ENCODE measurements at places on chromosomes 16 and 17. TPM values are rescaled to one million over a fixed set of nuclear protein-coding genes. Genes with fewer than 3 reads are reported as not detected.
A peak's percentile ranks its signal among the peaks of the same experiment; 100 is the strongest.

GRCh38 chr17:51703361-51704341 is 443.3 kb downstream of the UTP18 start:
- DNase-seq, result peak; percentile 76

- no peak for DNase-seq
Observed at GRCh38 chr16:52318302-52319009, 228.5 kb downstream of the TOX3 start.

DNA sequence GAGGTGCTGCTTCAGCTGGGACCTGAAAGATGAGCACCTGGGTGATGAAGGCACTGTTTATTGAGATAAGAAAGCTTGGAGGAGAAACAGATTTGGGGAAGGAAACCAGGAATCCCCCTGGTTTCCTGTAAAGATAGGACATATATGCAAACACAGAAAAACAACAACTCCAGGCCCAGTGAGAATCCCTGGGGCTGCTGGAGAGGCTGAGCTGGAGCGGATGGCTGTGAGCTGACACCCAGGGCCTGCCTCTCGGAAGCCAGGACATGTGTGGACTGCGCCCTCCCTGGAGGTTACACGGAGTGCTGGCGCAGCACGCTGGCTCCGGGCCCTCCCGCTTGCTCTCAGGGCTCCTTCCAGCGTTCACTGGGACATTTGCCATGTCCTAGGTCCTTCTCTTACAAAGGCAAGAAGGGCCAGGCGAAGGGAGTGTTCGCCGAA is 57.5 kb downstream of the CYB5B start:
- DNase-seq, result peak; percentile 88

DNA sequence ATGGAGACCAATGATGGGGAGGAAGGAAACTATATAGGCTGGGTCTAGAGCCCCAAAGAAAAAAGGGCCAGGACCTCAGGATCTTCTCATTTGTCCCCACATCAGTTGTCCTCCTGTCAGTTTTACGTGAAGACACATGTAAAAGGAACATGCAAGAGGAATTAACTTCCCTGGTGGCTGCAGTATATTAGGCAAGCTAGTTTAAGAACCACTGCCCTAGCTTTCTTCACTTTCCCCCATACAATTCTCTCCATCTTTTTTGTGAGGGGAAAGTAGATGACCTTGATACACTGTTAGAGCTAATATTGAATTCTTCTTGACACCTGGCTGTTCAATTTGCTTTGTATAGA is 2.3 kb downstream of the MAP3K3 start:
- DNase-seq, result no peak

DNA sequence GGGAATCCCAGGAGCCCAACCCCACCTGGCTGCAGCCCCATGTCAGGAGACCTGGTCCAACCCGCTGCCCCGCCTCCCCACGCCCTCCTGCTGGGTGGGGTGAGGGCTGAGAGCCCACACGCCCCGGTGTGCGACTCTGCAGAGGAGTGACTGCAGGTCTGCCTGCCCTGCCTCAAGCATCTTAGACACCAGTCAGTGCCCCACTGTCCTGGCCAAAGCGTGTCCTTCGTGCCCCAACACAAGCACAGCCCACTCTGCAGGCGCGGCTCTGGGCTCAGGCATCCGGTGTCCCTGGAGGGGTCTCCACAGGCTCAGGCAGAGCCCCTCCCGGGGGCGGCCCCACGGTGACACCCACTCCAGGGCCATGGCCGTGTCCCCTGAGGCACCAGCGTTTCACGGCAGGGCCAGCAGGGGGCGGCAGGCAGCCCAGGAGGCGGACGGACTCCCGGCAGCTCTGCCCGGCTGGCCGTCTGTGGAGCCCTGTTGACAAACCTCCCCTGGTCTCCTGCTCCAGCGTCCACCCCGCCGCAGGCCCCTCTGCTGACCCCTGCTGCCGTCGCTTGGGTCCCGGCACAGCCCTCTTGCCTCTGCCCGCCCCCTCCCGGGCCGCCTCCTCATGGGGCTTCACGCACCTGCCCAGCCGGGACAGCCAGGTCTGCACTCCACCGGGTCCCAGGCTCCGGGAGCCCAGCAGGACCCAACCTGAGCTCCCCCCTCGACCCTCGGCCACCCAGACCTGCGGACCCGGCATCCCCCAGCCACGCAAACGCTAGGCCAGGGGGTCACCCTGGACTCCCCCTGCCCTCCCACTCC is 8.6 kb upstream of the UBE2I start:
- DNase-seq, result no peak

- no peak for DNase-seq
Observed at GRCh38 chr17:16940116-16940881, 31.6 kb downstream of the TNFRSF13B start.

DNA sequence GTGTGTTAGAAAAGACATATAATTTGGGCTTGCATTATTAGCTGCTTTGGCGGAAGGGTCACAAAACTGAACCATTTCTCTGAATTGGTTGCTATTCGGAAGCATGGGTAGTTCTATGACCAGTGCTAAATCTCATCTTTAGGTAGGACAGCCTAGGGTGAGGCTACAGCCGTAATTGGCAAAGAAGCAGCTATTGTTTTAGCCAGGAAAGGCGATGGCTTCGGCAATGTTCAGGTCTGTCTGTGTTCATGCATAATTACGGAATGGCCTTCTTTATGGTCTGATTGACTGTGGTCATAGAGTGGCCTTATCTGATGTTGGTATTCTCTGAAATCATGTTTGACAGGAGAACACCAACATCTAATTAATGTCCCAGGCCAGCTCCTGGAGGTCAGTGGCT is 368.4 kb upstream of the HSBP1 start:
- DNase-seq, result no peak

DNA sequence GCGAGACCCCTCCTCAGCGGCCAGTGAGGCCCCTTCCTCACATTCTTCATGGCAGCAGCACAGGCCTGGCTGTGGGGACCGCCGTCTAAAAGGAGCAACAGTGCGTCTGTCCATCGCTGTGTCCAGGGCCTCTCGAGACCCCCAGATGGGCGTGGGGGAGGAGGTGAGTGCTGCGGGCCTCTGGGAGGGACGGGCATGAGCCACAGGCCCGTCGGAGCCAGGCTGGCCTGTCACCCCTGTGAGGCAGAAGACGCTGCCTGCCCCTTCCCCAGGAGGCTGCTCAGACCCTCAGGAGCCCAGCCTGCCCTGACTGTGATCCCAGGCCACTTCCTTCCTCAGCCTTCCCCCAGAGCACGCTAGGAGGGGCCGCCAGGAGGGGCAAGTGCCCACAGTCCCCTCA is 2.1 kb upstream of the PYCR1 start:
- DNase-seq, result no peak

- no peak for DNase-seq
Observed at GRCh38 chr17:73508931-73509605, 135.2 kb downstream of the SDK2 start.

DNA sequence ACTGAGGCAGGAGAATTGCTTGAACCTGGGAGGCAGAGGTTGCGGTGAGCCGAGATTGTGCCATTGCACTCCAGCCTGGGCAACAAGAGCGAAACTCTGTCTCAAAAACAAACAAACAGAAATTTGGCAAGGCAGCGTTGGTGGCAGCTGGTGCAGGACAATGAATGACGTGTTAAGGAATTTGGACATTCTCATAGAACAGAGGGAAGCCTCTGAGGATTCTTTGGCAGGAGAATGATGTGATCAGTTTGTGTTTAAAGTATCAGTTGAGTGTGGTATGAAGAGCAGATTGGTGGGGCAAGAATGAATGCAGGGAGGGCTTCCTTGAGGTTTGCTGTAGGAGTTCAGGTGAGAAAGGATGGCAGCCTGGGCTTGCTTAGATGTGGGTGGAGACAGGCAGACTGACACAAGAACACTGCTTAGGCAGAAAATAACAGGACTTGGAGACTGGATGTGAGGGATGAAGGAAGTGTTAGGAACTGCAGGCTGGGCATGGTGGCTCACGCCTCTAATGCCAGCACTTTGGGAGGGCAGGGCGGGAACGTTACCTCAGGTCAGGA is 4.8 kb downstream of the CYB5D2 start:
- DNase-seq, result no peak

DNA sequence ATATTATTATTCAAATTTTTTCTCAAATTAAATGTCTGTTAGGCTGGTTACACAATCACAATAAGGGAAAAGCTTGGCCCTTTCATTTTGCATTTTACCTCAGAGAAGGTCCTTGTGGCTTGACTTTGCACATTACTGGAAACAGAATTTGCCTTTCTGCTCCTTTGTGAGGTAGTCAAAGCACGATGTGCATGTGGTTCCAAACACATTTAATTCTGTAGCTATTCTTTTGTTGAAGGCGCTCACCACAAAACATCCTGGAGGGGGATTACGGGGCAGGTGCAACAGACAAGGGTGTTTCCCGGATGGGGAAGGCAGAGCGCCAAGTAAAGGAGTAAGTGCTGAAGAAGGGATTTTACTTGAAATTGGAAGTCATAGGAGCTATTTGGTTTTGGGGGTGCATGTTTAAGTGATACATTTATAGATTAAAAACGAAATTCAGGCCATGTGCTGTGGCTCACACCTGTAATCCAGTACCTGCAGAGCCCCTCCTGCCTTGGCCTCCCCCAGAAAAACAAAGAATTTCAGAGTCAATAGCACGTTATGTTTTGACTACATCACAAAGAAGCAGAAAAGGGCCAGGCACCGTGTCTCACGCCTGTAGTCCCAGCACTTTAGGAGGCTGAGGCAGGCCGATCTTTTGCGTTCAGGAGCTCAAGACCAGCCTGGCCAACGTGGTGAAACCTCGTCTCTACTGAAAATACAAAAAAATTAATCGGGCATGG is 31.2 kb upstream of the TENT4B start:
- no peak for DNase-seq

DNA sequence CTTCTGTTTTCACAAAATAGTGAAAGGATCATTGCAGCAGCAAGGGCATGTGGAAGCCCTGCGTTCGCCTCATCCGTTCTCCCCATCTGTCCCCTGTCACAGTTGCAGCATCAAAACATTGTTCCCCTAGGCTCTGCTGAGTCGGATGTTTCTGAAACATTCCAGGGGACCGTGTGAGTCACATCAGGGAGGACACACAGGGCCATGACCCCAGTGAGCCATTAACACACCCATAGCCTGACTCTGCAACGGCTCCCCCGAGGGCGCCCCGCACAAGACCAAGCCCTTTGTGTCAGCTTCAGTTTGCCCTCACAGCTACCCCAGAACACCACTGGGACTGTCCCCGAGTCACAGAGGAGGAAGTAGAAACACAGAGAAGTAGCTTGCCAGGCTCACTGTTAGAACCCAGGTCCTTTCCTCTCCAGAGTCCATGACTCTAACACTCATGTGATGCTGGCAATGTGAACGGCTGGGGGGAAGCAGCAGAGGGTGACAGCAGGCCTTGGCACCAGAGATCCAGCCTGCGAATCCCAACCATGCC is 63.3 kb upstream of the HSBP1 start:
- DNase-seq, result no peak

- no peak for DNase-seq
Observed at GRCh38 chr16:67391424-67392300, 1.6 kb downstream of the TPPP3 start.

DNA sequence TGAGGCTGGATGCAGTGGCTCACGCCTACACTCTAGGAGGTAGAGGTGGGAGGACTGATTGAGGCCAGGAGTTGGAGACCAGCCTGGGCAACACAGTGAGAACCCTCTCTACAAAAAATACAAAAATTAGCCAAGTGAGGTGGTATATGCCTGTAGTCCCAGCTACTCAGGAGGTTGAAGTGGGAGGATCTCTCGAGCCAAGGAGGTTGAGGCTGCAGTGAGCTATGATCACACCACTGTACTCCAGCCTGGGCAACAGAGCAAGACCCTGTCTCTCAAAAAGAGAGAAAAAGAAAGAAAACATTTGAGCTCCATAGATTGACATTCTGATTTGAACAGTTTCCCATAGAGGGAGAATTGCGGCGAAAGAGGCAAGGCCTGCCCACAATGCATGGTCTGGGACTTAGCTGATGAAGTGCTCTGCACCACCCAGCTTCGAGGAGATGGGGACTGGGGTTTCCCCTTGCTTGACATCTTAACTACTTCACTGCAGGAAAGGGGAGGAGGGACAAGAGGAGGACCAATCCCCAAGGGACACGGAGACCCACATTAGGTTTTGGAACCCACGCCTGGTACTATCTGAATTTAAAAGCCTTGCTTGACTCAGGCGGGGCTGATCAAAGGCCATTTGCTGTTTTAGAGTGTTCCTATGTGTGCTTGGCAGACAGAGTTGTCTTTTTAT is 21.7 kb downstream of the MSI2 start:
- DNase-seq, result no peak

DNA sequence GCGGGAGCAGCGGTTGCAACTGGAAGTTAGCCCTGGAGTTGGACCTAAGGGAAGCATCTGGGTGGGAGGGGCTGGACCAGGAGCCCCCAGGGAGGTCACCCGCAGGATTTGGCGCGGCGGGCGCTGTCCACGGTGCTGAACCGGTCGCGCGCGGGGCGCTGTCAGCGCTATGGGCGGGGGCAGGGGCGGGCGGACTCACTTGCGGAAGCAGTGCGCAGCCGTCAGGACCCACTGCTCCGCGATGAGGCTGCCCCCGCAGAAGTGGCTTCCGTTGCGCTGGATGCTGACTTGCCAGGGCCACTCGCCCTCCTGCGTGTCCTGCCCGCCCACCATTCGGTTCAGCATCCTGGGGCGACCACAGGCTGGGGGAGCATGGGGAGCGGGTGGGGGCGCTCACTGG is 4.5 kb downstream of the PRSS27 start:
- peak; percentile 57 for DNase-seq

The KRTAP4-5 gene
- not detected for polyA plus RNA-seq

The NLK gene
- polyA plus RNA-seq, result 10.0 TPM

The COA3 gene
- 56.7 TPM for polyA plus RNA-seq

The PRRT2 gene
- polyA plus RNA-seq, result 11.3 TPM

The SLC6A4 gene
- polyA plus RNA-seq, result 2.4 TPM

All from muscle of arm (tissue), 14 donors.